Right ventricle myocardium superior (tissue), 1 donor: ENCODE measurements at places on chromosomes 1 and 21.

- no peak for DNase-seq
These were observed 441.5 kb downstream of the PLA2G4A start for GRCh38 chr1:187270256-187270655.

GRCh38 chr1:201889090-201889968 is 631 bp downstream of the SHISA4 start:
- no peak for DNase-seq

GRCh38 chr1:21586846-21587601 is 77.8 kb downstream of the ALPL start:
- peak; percentile 58 for DNase-seq

- DNase-seq: no peak
These were observed 294.9 kb upstream of the DEPDC1 start for GRCh38 chr1:68791800-68792199.

DNA sequence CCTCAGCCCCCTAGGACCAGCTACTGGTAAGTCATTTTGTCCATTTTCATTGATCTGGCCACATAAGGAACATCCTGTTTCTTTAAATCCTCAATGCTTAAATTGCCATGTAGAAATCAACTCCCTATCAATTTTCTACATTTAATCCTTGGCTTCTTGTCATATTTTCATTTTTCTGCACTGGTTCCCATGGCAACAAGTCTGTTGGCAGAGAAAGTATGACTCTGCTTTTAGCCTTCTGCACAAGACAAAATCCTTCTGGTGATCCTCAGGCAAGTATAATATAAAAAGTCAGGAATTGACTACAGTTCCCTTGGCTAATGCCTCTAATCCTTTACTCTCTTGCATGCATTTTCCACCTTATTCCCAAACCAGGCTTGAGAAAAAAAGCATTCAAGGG is 65.0 kb downstream of the LRRC40 start:
- DNase-seq: no peak

DNA sequence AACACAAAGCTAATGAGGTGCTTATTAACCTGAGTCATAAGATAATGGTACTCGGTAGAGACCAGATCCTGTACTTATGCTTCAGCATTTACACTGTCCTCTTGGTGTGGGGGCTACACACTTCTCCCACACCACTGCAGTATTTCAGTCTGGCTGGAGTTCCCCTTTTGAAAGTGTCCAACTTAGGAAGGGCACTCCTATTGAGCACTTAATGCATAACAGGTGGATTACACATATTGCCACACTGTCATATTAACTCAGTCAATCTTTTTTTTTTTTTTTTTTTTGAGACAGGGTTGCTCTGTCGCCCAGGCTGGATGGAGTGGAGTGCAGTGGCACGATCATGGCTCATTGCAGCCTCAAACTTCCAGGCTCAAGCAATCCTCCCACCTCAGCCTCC is 1.5 kb downstream of the GPATCH4 start:
- DNase-seq: no peak

GRCh38 chr21:41345934-41346685 is 15.7 kb upstream of the MX2 start:
- DNase-seq: no peak

DNA sequence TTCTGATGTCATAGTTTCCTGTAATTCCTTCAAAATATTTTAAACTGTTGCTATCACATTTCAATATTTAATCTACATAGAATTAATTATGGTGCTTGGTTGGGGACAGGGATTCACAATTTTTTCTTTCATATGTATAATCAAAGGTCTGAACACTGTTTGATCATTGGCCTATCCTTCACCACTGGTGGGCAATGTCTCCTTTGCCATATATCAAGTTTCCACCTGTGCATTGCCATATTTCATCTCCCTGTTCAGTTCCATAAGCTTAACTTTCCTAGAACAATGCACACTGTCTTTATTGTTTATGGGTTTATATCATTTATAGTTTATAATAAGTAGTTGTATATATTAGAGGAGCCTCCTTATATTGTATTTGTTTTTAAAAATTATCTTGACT is 374.9 kb upstream of the PTBP2 start:
- no peak for DNase-seq

DNA sequence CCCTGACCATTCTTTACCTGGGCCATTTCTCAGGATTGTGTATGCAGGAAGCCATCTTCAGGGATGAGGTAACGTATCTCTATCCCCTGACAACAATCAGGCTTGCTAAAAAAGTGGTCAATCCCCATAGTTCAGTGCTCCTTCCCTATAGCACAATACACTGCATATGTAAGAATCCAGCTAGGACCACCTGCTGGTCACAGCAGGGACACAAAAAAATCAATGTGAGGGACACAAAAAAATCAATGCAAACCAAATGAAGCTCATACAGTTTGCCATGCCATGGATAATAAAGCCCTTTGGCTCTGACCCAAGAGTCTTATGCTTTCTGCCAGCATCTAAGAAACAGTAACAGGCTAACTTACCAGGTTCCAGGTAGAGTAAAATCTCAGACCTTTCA is 16.3 kb downstream of the ACBD6 start:
- DNase-seq: no peak

DNA sequence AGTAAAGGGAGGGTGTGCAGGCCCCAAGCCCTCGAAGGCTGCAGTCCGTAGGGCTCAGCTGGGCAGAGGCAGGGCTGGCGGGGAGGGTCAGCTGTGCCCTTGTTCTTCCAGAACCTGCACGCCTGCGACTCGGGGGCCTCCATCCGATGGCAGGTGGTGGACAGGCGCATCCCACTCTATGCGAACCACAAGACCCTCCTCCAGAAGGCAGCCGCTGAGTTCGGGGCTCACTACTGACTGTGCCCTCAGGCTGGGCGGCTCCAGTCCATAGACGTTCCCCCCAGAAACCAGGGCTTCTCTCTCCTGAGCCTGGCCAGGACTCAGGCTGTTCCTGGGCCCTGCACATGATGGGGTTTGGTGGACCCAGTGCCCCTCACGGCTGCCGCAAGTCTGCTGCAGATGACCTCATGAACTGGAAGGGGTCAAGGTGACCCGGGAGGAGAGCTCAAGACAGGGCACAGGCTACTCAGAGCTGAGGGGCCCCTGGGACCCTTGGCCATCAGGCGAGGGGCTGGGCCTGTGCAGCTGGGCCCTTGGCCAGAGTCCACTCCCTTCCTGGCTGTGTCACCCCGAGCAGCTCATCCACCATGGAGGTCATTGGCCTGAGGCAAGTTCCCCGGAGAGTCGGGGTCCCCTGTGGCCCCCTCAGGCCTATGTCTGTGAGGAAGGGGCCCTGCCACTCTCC is 13.6 kb upstream of the LRRC3 start:
- peak; percentile 30 for DNase-seq
